CD4-positive, alpha-beta T cell treated with Interleukin-10 for 1 hour (primary cell): ENCODE measurements at places on chromosomes 11 and 22.
A peak's percentile ranks its signal among the peaks of the same experiment; 100 is the strongest.

- no peak for DNase-seq
Measured at GRCh38 chr11:95335989-95336388, 105.0 kb upstream of the SESN3 start.

GRCh38 chr11:83649528-83649855, 363.3 kb upstream of the CCDC90B start:
- DNase-seq = no peak

- peak; percentile 74 for DNase-seq
Measured at GRCh38 chr11:123429913-123430720, at the start of gene GRAMD1B. Gene GRAMD1B, plus strand, starts transcription at chr11:123430269. Its CDS starts 524 bp downstream, at chr11:123430793.

DNA sequence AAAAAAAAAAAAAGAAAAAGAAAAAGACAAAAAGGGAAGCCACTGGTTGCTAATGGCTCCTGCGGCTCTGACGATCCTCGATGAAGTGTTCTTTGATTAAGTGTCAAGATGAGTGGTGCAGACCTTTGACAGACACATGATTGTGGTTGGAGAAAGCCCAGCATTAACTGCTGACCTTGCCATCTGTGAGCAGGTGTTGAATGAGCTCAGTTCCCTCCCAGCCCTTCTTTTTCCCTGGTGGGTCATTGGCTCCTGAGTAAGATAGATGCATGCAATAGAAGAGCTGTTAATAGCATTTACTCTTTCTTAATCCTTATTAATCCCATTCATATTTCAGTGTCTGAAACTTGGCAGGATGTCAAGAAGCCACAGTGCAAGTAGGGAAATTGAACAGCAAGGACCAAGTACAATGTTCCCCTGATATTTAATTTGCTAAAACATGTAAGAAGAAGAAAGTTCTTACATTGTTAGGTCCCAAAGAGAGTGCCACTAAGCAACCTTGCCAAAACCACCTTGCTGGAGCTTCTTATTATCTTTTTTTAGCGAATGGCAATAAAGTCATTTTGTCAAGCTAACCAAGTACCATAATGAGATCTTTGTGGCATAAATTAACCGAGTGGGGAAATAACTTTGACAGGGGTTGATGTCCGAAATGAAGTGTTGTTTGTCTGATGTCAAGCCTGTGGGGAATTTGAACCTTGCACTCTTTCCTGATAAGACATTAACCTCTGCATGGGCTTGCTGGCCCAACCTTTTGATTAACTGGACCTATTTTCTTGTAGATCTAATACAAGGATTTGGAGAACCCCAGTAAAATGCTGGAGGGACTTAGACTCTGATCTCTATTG, 113.7 kb downstream of the PTPRJ start:
- DNase-seq = no peak

DNA sequence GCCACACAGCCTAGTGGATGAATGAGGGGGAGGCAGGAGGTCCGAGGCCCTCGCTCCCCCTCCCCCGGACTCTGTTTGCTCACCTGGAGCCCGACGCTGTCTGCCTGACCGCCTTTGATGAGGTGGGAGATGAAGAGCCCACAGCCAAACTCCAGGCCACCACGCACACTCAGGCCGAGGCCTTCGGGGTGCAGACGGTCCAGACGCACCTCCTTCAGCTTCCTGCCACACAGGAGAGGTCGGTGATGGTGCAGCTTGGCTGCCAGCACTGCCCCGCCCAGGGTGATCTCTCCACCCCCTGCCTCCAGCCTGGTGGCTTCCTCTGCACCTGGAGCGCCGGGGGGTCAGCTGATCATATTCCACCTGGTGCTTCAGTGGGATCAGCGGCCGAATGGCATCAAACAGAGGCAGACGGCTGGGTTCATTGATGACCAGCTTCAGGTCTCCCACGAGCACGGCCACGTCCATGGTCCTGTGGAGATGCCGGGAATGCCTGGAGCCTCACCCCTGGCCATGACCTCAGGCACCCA, 13.1 kb downstream of the USH1C start:
- no peak for DNase-seq

GRCh38 chr22:29233277-29233877, 27.7 kb downstream of the EMID1 start:
- no peak for DNase-seq

- DNase-seq = no peak
Measured at GRCh38 chr22:42792909-42793847, 63.9 kb downstream of the ARFGAP3 start.

- no peak for DNase-seq
Measured at GRCh38 chr11:13344818-13345217, 67.2 kb downstream of the BMAL1 start.

DNA sequence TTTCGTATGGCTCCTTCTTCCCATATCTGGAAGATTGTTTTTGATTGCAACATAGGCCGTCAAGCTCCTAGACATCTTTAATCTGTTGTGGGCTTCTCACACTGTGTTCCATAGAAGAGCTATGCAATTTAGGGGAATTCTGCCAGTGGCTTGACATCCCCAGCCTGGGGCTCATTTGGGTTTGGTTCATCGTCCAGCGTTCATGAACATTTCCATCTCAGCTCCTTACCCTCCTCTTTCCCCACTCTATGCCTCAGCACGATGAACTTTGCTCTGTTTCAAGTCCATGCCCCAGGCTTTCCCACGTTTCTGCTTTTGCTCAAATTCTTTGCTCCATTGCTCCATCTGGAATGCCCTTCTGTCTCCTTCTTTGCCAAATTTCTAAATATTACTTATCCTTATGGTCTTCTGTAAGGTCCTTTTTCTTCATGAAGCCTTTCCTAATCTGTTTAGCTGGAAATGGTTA, 26.1 kb upstream of the CLMP start:
- no peak for DNase-seq

DNA sequence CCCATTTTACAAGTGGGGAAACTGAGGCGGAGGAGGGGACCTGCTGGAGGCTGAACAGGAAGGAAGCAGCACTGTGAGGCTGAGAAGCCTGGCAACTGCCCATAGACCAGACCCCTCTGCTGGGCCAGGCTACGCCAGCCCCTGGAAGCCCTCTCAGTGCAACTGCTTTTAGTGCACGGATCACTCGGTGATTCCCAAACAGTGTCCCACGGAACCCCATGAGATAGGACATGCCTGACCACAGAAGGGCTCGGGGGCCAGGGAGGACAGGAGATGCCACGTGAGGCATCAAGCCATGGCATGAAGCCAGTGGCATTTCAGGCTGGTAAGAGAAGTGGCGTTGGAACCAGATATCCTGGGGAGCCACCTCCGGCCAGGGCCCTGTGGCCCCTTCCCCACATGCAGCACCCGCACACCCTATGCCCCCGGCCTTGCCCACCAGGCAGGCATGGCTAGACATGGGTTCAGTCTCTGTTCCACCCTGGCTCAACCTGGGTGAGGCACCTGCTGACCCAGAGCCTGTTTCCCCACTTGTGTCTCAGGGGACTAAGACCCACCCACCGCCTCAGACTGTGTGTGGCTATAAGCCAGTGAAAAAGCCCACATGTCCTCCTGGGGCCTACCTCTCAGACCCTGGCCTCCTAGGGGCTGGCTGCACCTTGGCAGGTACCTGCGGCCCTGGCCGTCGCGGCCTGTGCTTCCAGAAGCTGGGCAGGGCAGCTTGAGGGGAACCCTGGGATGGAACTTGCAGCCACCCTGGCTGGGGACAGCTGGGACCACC, 84.1 kb downstream of the WNT7B start:
- DNase-seq = no peak

DNA sequence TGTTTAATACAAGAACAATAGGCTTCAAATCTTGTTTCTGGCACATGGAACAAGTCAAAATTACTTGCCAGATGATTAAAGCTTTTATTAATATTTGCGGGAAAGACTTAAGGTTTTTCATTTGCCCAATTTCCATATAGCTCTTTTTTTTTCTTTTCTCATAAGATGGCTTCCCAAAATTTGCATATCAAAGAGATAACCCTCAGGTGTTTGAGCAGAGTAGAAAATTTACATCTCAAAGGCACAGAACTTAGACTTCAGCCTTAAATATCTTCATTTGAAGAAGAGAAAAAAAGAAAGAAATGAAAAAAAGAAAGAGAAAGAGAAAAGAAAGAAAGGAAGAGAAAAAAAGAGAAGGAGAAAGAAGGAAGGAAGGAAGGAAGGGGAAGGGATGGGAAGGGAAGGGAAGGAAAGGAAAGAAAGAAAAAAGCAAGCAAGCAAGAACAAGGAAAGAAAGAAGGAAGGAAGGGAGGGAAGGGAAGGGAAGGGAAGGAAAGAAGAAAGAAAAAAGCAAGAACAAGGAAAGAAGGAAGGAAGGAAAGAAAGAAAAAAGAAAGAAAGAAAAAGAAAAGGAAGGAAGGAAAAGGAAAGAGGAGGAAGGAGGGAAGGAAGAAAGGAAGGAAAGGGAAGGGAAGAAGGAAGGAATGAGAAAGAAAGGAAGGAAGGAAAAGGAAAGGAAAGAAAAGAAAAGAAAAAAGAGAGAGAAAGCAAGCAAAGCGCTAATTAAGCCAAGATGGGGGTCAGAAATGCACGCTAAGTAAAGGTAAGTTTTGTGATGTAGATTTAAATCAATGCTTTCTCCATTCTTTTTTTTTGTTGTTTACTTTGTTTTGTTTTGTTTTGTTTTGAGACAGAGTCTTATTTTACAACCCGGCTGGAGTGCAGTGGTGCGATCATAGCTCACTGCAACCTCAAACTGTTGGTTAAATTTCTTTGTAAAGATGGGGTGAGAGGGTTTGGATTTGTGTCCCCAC, 20.2 kb upstream of the IFITM3 start:
- DNase-seq = no peak

GRCh38 chr22:39493759-39494158, 8.3 kb upstream of the MIEF1 start:
- no peak for DNase-seq

- DNase-seq = no peak
Measured at GRCh38 chr11:71530602-71531001, 3.5 kb downstream of the KRTAP5-7 start.

DNA sequence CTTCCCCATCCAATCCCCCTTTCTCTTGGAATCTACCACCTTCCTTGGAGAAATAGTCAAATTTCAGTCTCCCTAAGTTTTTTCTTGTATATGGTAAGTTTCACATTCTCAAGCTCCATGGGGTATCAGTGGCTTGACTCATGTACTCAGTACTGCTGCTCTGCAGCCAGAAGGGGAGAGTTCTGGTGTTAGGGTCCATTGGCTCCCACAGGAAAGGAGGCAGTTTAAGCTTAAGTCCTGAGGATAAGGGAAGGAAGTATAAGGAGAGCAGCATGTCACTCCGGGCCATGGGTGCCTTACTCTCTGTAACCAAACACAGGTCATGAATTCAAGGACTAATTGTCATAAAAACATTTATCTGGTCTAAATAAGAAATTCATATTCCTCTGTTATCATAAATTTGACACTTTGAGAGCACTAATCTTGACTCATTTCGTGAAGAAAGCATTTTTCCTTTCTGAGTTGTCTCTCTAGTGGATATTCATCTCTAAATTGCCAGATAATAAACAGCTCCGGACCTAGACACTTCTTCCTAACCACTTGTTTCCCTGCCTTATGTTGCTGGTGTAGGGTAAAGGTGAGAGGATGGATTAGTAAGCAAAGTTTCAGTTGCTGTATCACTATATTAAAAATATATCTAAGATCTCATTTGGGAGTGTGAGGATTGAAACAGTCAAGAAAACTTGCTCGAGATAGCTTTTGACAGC, 20.1 kb upstream of the SORL1 start:
- no peak for DNase-seq

DNA sequence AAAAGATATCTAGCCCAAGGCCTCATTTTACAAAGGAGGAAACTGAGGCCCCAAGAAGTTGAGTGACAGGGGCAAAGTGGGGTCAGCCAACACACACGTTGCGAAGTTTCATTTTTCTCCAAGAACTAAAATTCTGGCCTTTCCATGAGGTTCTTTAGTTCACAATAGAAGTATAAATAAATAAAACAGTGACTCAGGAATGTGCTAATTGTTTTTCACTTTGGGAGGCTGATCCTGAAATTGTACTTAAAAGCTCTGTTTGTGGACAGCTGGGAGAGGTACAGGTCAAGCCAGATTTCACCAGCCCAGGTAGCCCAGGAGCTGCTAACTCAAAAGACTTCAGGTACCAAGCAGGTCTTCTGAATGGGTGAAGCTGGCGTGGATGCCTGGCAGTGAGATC, 105.2 kb downstream of the TRAF6 start:
- no peak for DNase-seq

GRCh38 chr11:79083352-79083751, 357.5 kb downstream of the TENM4 start:
- DNase-seq = no peak

DNA sequence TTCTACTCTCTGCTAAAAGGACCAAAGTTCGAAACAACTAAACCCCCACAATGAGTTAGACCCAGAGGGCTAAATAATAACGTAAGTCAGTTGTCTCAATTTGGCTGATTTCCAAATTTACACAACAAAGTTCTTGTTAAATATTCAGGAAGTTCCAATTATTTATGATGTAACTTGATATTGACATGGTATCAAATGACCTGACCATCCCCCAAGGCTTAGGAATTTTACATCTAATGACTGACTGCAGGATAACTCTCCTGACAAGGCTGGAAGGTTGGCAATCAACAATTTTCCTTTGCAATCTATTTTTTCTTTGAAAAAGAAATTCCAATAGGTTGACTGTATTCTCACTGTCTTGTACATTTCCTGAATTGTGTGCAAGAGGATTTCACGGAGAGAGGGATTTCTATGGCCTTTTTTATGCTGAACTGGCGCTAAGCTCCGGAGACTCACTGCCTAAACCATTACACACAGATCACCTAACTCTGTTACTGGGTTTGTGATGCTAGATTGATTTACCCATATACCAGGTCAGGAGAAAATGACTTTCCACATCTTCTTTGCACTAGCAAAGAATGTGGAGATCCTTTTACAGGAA, 9.6 kb upstream of the CDON start:
- DNase-seq = no peak

- DNase-seq = no peak
Measured at GRCh38 chr11:1131033-1131911, 26.5 kb upstream of the MUC5AC start.

DNA sequence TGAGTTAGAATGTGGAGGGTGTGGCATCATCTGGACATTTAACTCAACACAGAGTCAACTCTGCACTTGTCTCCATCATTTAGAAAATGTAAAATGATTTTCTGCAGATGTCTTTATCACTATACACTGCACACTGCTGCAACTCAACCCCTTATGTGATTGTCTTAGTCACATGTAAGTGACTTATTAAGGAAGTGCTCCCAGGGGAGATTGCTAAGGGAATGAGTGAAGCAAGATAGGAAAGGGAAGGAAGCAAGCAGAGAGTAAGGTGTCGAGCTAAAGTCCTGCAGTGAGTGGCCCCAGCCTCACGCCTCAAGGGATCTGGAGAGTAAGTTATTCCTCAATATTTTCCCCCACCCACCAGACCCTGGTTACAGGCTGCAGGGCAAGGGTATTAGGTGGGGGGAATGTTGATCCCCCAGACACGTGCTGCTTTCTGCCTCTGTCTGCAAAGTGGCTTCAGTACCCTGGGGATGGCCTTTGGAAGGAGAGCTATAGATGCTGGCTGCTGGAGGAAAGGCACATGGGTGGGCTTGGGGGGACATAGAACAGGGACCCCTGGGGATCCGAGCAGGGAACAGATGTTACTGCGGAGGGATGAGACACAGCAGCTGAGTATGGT, 7.2 kb upstream of the CBX6 start:
- no peak for DNase-seq

GRCh38 chr11:35971841-35972422, 28.1 kb downstream of the LDLRAD3 start:
- no peak for DNase-seq
